Fibroblast of skin of left biceps (primary cell): ENCODE measurements at places on chromosomes 12 and 14.
A peak's percentile ranks its signal among the peaks of the same experiment; 100 is the strongest.

GRCh38 chr14:35669782-35670181, 135.8 kb downstream of the INSM2 start:
- DNase-seq = no peak

GRCh38 chr12:123471374-123472068, 13.6 kb downstream of the SNRNP35 start:
- peak; percentile 37 for DNase-seq

DNA sequence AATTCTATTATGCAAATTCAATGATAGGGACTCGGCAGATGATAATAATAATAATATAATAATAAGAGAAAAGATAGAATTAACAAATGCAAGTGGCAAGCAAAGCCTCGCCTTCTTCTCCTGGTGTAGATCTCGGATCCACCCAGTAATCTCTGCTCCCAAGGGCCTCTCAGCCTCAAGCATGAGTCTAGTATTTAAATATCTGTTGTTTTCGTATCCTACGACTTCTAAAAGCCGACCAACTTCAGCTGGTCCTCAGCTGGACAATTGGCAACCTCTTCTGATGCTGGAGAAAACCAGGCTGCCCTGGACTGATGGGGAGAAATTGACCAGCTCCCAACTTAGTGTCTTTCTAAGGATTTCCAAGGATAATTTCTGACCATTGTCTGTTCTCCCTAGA, 14.0 kb upstream of the MAP1LC3B2 start:
- no peak for DNase-seq

- DNase-seq = no peak
These were observed 93.8 kb downstream of the TMTC2 start for GRCh38 chr12:82780517-82780916.

DNA sequence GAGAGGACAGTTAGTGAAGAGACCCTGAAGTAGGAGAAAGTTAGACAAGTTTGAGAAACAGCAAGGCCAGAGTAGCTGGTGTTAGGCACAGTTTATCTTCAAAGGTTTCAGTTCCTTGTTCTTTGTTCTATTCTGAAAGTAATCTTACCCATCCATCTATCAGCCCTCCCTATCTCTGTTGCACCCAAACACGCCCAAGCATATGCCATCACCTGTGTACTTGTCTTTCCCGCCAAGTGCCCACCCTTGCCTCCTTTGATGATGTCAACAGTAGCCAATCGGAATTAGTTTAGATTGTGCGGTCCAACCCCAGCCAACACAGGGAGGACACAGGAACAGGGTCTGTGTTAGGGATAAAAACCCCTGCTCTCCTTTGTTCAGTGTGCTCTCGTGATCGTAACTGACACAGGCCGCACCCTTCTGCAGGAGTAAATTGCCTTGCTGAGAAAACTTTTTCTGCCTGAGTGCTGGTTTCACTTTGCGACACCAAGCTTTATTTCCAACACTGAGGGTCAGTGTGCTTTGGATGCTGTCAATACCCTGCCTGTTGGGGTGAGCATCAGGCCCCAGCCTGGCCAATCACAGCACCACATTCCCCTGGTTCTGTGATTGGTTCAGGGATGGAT, 4.7 kb upstream of the TMEM229B start:
- no peak for DNase-seq

DNA sequence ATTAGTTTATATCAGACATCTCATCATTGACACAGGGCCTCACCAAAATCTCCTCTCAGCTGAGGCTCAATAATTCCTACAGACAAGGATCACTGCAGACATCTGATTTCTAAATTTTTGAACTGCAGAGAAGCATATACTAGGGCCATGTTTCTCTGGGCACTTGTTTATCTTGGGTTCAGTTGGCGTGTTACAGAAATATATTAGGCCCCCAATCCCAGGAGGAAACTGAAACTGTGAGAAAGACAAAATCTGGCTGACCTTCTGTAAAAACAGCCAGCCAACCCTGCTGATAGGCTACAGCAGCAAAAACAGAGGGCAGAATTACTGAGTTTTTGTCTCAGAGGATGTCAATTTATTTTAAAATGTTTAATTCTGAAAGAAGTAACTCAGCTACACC, 634.6 kb downstream of the ETNK1 start:
- DNase-seq = no peak

DNA sequence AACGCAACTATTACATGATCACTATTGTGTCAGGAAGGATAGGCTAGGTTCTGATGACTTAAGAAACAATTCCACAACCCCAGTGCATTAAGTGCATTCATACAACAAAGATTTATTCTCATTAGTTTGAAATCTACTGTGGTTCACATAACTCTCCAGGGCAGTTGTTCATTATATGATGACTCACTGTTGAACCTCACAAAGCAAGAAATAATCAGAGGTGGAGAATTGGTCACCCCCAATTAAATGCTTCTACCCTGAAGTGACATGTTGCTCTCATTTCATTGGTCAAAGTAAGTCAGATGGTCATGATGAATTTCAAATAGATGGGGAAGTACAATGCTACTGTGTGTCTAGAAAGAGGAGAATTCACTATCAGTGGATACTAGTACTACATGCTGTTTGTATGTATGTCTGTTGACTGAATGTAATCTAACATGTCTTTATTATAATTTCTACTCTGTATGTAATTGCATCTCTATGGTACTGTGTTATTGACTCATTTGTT, 6.1 kb upstream of the HELB start:
- DNase-seq = no peak

DNA sequence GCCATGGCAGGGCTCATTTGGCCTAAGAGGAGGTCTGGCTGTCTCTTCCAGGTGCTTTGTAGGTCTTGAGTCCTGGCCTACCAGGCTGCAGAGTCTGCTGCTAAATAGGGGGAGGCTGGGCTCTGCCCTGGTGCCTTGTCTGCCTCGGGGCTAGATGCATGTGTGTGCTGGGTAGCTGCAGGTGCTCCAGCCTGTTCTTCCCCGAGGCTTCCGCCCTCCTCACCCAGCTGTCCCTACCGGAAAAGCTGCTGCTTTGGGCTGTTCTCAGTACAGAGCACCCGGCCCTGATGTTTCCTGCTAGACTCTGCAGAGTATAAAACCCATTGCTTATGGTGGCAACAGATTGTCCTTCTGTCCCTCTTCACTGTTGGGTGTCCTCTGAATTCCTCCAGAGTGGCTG, 37.7 kb downstream of the RAB35 start:
- no peak for DNase-seq

DNA sequence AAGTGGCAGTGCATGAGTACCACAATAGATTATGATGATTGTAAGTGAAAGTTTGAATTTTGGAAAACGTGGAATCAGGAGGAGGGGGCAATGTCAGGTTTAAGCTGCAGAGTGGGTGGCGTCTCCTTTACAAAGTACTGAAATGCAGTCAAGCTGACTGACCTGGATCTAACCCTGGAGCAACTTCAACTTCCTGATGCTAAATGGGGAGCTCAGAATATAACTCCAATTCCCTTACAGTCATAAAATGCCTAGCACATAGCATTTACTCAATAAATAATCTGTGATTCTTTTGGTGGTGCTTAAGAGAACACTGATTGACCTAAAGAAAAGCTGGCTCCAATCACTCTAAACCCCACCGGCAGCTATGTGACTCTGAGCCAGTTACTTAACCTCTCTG, 38.5 kb downstream of the CCDC60 start:
- DNase-seq = no peak

GRCh38 chr12:111768159-111768895, 1.6 kb downstream of the ALDH2 start:
- DNase-seq = no peak

GRCh38 chr12:55700255-55701018, 7.3 kb downstream of the ITGA7 start:
- DNase-seq = no peak

DNA sequence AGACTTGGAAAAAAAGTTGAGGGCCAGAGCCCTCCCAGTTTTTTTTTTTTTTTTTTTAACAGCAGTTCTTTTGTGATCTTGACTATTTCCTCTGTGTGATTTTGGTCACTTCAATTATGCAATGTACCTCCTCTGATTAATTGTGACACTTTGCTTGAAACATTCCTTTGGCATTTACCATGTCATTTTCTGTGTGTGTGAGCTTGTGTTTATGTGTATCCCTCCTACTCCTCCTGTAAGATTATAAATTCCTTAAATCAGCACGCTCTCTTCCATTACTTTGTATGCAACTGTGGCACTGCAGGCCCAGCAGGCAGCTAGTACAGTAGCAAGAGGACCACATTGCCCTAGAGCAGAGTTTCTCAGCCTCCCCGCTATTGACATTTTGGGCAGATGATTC, 33.2 kb upstream of the GALNT16 start:
- no peak for DNase-seq
